Right kidney (tissue), 9 donors: ENCODE measurements at places on chromosomes 3 and 15.
A peak's percentile ranks its signal among the peaks of the same experiment; 100 is the strongest.

GRCh38 chr3:105800320-105800719, 68.5 kb downstream of the CBLB start:
- DNase-seq, result no peak

GRCh38 chr3:63232764-63233396, 45.2 kb upstream of the SYNPR start:
- DNase-seq, result no peak

- DNase-seq, result no peak
Measured at GRCh38 chr3:139619484-139619883, 58.3 kb downstream of the NMNAT3 start.

GRCh38 chr3:38586546-38587520, 62.7 kb downstream of the SCN5A start:
- DNase-seq, result no peak

GRCh38 chr3:127746400-127747057, 73.8 kb downstream of the ABTB1 start:
- no peak for DNase-seq

DNA sequence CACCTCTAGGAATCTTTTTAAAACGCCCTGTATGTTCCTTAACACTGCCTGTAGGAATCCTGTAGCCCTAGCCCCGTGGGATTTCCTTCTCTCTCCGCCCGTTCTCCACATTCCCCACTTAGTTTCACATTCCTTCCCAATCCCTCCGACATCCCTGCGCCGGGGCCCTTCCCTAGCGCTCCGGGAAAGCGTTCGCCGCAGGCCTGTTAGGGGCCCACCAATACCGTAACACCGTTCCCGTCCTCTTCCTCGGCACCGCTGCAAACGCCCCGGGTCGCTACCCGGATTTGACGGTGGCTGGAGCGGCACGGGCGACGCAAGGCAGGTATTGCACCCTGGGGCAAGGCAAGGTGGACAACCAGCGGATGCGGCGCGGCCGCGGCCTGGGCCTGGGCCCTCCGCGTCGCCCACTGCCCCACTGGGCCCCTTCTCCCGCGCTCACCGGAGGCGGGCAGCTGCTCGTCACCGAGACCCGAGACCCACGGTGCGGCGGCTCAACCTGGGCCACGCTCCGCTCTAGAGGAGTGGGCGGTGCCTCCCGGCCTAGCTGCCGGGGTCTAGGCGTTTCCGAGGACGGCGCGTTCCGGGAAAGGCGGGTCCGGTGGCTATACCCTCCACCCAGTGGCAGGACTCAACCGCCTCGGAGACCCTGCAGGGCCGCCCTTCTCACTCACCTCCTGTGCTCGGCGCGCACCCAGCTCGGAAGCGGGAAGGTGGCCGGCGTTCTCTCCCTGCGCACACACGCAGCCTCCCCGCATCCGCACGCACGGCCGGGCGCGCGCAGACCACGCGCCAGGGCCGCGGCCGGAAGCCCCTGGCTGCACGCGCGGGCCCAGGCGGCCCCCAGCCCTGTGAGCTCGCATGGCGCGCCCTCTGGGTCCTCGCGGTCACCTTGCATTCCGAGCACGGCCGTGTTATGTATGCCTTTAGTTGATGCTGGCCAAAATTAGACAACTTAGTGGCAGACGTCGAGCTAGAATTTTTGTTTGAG, at the start of gene B3GALNT1:
Gene B3GALNT1 (minus strand): TSS at position 789 of the 991 bp plus-strand sequence. CDS start 18,595 bp downstream, outside the sequence.
- DNase-seq, result peak; percentile 95

GRCh38 chr3:32831791-32832190, 14.0 kb downstream of the TRIM71 start:
- no peak for DNase-seq

DNA sequence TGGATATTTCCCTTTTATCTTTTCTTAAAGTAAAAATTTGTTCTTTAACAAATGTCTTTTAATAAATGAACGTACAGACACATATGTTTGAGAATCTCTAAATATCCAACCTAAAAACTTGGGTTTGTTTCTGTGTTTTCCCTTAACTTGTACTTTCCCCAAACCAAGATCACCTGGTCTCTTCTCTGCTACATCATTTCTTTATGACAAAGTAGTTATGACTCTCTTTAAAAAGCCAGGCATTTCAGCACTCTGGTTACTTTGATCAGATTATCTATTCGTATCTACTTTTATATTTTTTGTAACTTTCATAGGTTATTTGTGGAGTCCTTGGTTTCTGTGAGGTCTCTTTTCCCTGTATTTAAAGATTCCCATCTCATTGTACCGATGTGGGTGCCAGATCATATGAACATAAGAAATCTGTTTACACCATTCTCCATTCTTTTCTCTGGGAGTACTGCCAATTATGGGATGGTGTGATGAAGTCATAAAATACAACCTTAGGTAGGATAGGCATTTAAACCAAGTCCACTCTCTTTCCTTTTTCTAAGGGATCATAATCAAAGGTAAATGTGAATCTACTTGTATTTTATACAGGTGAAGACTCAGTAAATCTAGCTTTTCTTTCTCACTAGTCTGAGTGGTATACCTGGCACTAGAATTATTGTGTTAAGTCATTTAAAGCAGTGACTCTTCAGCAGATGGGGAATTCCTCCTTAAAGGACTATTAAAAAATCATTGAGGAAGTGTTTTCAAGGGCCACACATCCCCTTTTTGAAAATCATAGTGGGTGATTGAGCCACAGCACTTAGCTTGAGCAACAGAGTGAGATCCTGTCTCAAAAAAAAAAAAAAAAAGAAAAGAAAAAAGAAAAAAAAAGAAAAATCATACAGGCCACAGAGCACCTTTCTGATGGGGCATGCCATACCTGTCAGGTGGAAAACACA, 12.4 kb upstream of the NFKBIZ start:
- no peak for DNase-seq

DNA sequence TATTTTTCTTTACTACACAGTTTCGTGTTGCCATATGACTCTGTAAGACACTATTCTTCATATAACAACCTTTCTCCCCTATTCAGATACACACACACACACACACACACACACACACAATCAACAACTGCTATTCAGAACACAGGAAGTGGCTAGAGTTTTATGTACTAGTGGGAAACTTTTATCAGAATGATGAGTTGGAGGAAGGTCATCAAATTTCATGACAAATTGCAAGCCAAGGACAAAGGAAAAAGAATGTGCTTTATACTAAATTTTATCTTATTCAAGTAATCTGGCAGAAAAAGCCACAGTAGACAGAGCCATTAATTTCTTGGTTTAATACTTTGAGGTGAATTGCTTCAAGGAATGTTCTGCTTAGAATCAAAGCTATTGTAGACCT, 899.8 kb downstream of the ROBO2 start:
- no peak for DNase-seq

DNA sequence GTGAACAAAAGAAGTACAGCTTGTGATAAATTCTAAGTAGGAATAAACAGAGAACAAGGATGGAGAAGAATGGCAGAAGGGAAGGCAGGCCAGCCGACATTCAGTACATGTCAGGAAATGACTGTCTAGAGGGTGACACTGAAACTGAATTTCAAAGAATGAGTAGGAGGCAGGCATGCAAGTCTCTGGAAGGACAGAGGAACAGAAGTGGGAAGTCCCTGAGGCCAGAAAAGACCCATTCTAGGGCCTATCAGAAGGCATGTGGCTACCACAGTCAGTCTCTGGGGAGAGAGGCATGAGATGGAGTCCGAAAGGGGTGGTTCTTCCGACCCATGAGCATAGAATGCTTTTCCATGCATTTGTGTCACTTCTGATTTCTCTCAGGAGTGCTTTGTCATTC, 243.5 kb upstream of the UBE2E2 start:
- no peak for DNase-seq

GRCh38 chr3:66140743-66141372, 79.9 kb upstream of the SLC25A26 start:
- no peak for DNase-seq

DNA sequence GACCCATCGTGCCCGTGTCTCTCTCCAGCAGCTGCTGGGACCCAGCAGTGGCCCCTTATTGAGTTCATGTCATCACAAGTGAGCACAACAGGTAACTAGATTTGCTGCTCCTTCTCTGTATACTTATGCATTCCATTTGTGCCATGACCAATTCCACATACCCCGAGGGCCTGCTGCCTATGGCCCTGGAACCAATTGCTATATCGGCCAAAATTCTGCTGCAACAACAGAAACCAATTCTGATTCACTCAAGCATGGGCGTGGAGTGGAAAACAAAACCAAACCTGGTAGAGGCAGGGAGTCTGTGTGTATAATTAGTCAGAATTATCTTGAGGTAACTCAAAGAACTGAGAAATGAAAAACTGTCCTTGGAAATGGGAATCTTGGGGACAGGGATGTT, 516.6 kb downstream of the EPHB1 start:
- DNase-seq, result no peak

GRCh38 chr15:58438956-58439355, 7.2 kb downstream of the LIPC start:
- no peak for DNase-seq

DNA sequence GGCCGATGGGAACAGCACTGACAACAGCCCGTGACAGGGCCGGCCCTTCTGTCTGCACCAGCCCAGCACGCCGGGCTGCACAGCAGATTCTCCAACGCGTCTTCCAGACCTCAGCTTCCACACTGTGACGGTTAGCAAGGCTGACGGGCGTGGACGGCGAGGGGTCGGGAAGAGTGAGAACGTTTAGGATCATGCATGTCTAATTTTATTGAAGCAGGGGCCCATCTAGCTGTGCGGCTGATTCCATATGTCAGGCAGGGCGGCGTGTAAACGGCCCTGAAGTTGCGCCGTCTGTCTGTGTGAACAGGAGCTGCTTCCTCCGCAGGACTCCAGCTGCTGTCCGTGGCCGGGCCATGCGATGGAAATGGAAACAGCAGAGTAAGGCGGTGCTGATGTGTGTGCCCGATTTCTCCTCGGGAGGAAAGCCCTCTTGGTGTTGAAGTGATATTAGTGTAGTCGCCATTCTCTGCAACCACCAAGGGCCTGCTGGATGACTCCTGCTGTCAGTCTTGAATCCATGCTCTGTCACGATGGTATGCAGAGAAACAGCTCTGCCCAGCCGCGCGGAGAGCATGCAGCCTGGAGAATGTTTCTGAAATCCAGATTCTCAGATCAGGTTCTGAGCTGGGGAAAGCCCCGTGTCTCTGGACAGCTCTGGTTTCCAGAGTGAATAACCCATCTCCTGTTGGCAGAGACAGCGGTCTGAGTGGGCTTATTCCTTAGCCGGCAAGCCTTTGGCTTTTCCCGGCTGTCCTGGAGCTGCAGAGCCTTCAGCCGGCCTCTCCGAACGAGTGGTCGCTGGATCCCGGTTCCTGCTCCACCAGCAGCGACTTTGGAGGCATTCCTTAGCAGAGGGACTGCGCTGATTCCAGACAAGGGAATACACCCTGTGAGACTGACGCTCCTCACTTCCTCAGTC, 158.1 kb upstream of the UBE3A start:
- no peak for DNase-seq

DNA sequence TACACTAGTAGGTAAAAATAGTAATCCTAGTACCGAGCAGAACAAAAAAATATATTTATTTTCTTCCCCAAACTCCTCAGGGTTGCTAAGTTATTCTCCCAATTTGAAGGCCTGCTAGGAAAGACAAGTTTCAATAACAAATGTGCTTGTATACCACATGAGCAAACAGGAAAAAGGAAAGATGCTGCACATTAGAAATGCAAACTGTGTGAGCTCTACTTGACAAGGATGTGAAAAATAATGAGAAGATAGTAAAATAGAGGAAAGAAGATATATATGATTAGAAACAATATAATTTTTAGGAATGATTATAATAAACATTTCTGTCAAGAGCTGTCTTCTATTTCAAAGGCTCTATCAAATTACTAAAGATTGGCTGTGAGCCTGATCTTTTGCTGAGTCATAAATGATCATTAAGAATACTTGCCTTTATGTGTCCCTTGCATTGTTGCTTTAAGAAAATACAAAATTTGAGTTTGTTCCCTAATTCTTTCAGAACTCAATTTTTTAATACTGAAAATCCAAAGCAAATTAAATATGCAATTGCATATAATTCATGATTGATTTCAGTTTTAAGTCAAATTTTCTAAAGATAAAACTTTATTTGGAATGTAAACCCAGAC, 174.2 kb downstream of the NEK10 start:
- DNase-seq, result no peak

DNA sequence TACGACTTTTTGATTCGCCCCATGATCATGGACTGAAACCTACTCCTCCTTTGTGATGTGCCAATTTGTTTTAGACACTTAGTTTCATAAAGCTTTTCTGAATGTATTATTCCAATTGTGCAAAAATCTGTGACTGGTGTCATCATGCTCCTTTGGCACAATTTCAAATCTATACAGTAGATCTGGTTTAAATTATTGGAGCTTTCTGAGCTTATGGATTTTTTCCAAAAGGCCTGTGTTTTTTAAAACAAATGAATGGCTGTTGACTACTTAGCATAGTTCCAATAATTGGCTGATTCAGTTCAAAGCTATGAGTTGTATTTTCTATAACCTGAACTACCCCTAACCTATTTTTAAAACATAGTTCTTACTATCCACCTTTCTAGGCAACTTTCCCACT, 282.7 kb downstream of the CNTN3 start:
- DNase-seq, result no peak

DNA sequence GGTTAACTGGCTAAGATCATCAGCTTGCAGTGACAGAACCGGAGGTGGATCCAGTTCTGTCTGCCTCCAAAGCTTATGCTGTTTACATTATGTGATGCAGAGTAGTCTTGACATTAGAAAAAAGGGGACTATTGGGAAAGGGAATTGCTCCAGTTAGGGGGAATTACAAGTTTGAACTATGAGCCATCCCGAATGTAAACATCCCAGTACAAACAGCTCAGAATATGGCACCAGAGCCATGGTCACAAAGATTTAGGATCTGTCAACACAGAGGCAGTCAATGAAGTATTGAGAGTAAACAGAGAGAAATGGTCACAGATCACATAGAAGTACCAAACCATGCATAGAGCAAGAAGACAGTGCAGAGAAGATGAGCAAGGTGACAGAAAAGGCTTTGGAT, 39.8 kb upstream of the CRTC3 start:
- no peak for DNase-seq

- no peak for DNase-seq
Measured at GRCh38 chr3:11651900-11652299, 8.2 kb upstream of the VGLL4 start.

DNA sequence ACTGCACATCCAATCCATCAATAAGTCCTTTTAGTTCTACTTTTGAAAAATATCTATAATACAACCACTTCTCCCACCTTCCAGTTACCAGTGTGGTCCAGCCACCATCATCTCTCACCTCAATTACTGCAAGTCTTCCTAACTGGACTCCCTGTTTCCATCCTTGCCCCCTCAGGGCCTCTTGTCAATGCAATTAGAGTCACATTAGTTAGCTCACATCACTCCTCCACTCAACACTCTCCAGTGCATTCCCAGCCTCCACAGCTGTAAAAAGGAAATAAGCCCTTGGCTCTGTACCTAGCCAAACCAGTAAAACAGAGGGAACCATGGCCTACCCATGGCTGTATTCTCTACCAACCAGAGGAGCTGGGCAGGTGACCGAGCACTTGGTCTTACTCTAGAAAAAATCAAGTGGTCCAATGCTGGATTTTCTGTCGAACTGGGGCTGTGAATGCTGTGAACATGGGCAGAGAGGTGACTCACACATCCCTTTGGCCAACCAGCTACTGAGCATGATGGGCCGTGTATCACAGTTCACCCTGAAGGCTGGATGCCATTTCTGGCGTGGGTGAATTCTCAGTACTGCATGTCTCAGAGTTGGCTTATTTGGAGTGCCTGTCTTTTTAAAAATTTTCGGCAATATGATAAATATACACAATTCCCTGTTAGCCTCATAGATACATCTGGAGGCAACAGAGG, 62.5 kb upstream of the C15orf61 start:
- no peak for DNase-seq
